ENCODE measurements at places on chromosomes 2 and 18.

DNA sequence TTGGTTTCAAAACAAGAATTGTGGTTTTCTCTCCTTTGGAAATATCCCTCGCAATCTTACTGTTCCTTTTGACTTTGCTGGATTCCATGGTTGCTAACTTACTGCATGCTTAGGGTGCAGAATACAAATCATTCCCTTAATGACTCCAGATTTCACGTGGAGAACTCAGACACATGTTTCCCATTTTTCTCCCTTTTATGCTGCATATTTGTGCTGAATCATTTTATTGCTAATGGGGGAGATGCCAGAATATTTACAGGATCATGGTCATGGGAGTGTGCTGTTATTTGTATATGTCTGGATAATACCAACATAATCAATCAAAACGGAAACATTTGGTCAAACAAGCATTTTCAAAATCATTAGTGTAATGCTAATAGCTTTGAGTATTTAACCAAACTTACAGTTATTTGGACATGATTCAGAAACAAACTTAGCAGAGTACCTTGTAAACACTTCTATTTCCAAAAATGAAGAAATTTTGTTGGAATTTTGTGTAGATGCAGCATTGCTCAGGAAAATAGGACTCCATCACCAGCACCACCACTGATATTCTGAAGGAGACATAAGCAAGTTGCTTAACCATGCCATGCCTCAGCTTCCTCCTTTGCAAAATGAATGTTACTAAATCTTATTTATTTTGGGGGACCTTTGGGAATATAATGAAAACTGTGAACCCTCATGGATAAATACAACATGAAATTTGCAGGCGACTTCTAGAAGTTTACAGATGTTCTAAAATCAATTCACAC is 122.5 kb upstream of the RND3 start:
- DNase-seq, result no peak

DNA sequence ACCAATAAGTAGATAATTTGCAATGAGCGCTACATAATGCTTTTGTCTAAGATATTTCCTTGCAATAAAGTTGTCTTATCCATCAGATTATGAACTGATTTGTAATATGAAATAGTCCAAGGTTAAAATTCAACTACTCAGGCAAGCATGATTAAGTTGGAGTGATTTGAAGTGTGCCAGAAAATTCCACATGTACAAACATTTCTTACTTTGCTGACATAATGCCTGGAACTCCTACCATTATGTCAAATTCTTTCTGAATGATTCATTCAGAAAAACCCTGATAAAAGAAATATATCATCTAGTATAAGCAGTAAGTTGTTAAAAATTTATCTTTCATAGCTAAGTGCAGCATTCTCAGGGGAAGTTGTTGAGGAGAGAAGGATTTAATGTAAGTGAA is 87.3 kb downstream of the CBLN2 start:
- no peak for DNase-seq

- peak; percentile 88 for DNase-seq
These were observed 38.1 kb downstream of the SNED1 start for GRCh38 chr2:241036397-241036963.

DNA sequence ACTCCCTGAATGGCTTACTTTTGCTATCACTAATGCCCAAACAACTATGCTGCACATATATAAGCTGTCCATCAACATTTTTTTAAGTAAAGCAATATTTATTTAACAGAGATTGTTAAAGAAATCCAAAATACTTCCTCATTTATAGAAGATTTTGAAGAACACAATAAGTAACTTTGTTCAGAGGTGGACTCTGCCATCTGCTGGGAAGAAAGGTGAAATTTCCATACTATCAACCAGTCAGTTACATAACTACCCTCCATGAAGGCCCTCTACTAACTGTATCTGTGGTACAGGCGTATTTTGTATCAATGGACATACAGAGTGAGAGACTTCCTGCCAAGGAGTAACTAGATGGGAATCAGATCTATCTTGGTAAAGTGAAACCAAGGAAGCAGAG is 106.0 kb downstream of the DTNB start:
- DNase-seq, result no peak

- no peak for DNase-seq
These were observed 11.6 kb downstream of the CFLAR start for GRCh38 chr2:201127570-201127969.

GRCh38 chr18:28522236-28522635 is 345.3 kb upstream of the CDH2 start:
- no peak for DNase-seq

DNA sequence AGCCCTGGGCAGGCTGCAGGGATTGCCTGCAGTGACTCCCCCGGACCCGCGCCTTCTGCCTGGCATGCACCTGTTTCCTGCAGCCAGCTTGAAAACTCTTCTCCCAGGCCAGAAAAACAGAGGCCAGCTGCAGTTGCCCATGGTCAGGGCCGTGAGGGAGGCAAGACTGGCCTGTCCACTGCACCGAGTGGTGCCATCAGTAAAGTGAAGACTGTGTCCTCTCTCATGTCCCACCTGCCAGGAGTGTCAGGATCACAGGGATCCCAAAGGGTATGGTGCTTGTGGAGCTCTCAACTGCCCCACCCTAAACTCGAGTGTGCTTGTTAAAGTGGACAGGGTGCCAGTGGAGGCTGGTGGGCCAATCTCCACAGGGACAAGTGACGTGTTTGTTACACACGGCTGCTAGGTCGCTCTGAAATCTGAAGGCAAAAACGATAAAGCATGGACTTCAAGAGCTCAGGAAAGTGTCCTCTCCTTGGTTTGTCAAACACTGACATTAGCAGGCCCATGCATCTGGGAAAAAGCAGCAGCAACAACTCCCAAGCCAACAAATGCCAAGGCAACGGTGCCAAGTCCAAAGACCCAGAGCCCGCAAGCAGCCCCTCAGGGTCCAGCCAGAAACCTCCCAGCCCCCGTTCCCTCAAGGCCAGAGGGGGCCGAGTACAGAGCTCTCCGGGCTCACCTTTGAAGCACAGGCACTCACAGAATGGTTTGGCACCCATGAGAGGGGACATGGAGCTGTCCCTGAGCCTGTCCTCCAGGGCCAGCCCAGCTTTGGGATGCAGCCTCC is 213.2 kb downstream of the HDAC4 start:
- no peak for DNase-seq

DNA sequence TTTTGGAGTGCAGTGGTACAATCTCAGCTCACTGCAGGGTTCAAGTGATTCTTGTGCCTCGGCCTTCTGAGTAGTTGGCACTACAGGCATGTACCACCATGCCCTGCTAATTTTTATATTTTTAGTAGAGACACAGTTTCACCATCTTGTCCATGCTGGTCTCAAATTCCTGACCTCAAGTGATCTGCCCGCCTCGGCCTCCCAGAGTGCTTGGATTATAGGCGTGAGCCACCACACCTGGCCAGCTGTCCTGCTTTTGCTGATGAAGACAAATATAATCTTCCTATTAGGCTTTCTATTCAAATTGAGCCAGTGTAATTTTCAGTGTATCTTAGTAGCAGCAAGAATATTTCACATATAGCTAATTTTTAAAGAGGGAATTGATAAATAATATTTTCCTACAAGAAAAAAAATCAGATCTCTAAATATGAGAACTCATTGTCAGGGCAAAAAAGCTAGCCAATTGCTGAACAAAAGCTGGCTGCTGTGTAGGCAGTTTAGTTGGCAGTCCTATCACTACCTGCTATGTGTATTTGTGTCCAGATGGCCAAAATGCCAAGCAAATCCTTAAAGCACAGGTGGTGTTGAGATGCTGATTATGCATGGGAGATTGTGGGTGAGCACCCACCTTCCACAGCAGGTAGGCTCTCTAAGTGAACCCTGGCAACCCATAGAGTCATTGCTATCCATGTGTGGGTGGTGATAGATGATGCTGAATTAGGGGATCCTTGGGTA is 60.8 kb upstream of the STAM2 start:
- DNase-seq, result no peak

DNA sequence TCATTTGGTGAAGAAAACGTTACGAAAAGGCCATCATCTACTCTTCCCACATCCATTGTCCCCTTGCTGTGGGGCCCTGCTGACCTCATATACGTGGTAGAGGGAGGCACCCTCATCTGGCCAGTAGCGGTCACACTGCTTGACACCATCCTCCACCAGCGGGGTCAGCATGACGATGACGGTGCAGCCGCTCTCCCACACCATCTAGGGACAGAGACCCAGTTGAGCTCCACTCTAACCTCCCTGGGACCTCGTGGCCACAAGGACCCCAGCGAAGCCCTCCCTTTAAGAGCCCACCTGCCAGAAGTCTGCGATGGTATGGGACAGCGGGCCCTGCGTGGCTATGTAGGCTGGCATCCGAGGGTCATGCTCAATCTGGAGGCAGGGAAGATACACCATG is 13.1 kb downstream of the PTPRN start:
- DNase-seq, result peak; percentile 60

DNA sequence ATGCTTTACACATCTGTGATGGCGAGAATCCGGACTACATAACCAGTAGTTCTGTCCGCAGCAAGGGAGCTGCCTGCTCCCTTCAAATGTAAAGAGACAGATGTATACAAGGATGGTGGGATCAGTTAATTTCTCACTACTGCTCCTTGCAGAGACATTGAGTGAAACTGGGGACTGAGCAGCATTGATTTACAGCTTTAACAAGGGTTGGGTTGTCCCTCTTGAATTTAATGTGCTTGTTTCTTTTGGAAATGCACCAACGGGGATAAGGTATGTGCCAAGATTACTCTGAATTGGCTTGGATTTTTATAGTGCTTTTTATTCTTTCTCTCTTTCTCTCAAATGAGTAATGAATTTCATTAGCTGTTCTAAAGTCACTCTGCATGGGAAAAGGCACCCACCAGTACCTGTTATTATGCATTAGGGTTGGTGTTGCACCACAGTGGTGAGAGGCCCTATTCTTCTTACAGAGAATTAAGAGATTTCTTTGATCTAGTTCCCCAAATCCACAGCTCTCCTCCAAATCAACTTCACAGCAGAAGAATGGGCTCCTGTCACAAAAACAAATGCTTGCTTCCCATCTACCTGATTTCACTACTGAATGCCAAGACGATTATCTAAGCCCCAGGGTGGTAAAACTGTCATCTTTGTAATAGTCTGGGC is 107.6 kb downstream of the DOCK10 start:
- no peak for DNase-seq

DNA sequence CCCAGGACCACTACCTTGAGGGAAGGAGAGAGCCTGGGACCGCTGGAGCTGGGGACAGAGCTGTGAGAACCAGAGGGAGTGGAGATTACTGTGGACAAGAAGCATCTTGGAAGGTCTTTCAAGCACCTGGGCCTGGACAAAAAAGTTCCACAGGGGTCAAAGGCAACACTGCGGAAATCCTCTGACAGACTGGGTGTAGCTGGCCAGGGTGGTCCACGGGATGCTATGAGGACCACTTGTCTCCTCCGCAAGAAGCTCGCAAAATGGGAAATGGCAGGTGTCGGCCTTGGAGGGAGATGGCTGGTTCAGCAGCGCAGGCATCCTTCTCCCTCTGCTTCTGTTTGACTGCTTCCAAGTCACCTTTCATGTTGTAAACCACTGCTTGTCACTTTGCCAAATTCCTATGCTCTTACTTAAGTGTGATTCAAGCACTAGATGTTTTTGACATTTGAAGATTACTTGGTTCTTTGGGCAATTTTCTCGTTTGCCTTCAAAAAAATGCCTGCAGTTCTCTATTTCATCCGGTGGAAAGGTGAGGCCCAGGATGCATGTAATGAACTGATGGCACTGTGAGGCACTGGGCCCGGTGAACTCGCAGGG is 27.7 kb downstream of the KLHL29 start:
- DNase-seq, result no peak

DNA sequence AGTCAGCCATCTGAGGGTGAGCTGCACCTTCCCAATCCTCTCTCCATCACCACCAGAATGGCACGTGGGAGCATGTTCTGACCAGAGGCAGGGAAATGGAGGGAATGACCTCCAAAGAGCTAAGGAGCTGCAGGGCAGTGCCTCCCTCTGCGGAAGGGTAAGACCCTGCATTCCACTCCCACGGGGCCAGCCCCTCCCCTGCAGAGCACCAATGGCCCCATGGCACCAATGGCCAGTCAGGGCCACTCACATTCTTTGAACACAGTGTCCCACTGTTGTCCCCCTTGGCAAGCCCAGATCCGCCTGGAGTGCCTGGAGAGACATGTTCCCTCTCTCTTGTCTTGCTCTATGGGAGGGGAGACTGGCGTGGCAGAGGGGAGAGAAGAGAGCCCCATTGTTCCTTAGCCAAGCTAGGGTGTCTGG is 164.4 kb downstream of the TNS1 start:
- no peak for DNase-seq

DNA sequence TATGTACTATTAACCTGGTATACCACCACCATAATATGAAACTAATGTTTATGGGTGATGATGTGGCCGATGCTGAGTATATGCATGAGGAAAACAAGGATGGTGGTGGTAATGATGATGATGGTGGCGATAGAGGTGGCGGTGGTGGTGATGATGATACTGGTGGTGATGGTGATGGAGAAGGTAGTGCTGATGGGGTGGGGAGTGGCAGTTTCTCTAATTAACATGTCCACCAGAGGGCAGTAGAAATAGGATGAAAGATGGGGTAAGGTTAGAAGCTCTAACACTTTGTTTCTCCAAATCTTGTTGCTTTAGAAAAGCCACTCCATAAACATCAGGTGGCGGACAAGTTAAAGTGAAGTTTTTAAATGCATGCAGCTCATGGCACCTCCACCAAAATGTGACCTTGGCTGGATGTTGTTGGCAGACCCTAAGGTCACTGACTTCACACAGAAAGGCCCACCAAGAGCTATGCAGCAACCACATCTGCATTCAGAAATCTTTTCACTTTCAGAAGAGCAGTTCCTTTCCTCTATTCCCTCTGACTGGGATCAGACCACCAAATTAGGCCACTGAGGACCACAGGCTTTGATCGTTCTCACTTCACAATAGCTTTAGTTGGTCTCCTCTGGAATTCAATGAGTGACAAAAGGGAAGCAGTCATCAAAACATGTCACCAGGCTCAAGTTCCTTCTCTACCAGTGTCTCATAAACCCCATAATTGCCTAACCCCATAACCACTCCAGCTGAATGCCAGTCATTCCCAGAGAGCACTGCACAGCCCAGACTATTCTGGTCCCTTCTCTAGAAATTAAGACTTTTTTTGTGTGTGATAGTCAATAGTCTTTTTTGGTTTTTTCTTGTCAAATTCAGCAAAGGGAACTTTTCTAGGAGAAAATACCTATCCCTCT is 7.5 kb upstream of the BCL11A start:
- DNase-seq, result no peak

DNA sequence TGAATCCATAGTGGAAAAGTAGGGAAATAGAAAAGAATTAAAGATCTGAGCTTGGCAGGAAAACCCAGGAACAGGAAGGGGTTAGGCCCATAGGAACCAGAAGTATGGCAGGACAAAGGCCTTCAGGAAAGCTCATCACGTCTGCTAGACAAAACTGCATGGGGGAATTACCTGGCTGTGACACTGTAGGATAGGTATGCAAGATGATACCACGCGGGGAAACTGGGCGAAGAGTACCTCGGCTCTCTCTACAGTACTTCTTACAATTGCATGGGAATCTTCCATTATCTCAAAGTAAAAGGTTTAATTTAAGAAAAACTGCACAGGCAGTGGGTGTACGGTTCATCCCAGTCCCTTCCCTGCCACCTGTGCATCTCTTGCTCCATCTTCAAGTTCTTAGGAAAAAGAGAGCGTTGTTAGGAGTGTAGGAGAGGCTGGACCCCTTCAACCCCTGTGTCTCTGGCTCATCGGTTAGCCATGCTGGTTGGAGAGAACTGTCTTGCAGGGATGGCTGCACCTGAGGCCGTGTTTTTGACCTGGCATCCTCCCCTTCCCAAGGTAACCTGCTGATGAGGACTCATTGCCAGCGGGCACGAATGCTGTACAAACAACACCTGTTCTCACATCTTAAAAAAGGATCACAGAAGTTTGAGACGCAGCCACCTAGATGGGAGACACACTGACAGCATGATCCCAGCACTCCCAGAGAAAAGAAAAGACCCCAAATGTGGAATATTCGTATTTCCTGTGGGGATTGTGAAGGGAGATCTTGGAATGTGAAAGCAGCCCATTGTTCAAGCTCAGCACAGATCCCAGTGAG is 120.5 kb upstream of the COPS8 start:
- no peak for DNase-seq
